Glomerular endothelial cell (primary cell): ENCODE measurements at places on chromosomes 7 and 10.

DNA sequence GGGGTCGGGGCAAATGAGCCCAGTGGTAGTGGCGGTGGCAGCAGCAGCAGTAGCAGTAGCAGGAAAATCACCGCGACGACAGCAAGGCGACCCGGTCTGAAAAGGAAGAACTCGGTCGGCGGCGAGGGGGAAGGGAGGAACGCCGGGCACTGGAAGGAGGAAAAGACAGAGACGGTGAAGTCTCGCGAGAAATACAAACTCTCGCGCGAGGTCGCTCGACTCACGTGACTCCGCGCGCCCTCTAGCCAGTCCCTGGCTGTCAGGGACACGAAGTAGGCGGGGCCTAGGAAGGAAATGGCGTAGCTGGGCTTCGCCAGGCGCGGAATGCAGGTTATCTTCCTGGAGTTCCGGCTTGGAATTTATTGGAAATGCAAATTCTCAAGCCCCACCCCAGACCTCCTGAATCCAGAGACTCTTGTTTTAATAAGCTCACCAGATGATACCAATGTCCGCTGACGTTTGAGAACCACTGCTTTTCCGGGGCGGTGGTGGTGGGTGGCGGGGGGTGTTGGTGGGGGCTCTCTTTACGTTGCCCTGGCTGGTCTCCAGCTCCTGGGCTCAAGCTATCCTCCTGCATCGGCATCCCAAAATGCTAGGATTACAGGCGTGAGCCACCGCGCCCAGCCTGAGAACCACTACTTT lies at the start of gene SMNDC1:
TSS of gene SMNDC1 (minus strand) at position 141 of the 642 bp plus-strand sequence. CDS start 1,333 bp downstream, outside the sequence.
- DNase-seq = peak; percentile 96

DNA sequence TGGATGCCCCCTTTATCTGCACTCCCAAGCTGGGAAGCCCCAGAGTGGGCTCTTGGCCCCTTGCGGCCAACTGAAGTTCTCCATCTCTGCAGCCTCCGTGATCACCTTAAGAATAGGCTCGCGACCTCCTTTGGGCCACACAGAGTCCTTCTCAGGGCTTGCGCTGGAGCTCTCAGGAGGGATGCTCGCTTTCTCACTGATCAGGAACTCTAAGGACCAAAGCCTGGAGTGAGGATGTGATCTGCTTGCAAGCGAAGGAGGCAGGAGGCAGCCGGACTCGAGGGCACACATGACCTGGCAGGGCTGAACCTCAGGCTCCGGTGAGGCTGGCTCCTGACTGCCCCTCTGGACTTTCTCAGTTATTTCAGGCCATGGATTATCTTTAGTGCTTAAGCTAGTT lies 192.1 kb upstream of the MKI67 start:
- no peak for DNase-seq

GRCh38 chr7:2698581-2699288 lies 10.7 kb downstream of the AMZ1 start:
- no peak for DNase-seq

- DNase-seq = no peak
Observed at GRCh38 chr10:75651417-75651816, 220.0 kb downstream of the LRMDA start.

DNA sequence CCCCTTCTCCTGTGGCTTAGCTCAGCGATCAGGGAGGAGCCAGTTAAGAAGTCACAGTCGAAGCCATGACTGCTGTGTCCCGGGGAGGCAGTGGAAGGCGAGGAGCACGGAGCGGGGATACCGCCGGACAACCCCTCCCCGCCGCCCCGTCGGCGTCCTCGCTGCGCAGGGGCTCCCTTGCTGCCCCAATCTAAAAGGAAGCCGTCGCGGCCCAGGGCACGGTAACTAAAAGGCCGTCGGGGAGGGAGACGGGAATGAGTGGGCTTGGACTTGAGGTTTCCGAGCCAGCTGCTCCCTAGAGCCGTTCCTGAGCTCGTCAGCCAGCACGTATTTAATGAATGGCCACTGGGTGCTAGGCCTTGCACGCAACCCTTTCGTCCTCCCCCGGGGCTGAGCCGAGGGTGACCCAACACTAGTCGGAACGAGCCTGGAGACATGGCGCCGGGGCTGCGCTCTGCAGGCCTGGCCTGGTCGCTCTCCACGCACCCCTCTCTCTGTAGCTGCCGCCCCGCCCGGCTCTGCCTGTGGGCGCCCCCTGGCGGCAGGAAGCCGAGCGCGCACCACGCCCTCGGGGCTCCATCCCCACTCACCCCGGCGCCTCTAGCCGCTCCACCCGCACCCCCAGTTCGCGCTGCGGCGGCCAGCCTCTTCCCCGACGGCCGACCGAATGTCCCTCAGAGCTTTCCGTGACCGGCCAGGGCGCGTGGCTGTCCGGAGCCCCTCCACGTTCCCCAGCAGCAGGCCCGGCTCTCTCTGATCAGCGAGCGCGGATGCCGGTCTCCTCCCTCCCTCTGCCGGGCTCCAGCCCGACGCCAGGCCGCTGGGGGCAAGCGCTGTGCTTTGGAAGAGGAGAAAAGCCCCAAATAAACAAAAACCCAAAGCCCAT lies 29.3 kb upstream of the KCNK18 start:
- DNase-seq = no peak

DNA sequence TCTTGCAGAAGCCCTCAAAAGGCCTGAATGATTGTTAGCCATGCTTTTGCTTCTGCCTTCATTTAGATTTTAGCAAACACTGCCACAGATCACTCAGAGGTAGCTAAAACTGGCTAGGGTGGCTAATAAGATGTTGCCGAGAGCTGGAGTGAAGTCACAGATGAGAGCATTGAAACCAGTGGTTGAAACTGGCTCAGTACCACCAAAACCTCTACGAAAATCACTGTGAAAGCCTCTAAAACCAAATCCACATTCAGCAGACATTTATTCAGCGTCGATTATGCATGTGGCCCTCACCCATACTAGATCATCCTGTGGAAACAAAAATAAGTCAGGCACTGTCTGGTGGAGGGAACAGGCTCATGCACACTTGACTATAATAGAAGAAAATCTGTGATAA lies 50.8 kb downstream of the PIK3CG start:
- no peak for DNase-seq

DNA sequence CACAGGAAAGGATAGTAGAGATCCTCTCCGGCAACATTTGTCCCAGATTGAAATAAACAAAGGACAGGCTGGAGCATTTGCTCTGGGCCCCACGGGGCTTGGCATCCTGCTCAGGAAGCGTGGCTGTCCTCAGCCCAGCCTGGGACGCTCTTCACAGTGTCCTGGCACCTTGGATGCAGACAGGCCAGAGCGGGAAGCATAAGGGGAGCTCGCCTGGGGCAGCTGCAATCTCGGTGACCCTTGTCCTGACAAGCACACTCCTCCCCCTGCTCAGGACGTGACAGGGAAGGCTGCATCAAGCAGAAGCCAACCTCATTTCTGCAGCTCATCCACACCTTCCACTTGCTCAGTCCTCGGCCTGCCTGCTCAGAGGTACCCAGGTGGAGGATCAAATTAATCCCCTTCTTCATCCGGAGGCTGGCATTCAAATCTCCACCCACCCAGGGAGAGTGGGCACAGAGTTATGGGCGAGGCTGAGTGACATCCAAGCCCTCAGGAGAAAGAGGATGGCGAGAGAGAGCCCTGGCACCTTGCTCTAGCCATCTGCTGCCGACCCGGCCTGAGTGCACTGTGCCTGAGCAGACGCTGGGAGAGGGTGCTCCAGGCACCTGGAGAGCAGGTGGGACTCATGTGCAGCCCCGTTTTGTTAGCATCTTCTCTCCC lies 47.6 kb downstream of the ABRAXAS2 start:
- DNase-seq = no peak

- DNase-seq = no peak
Observed at GRCh38 chr10:116241642-116242410, 31.2 kb downstream of the GFRA1 start.

GRCh38 chr10:133532871-133533270 lies 5.7 kb downstream of the CYP2E1 start:
- DNase-seq = no peak

DNA sequence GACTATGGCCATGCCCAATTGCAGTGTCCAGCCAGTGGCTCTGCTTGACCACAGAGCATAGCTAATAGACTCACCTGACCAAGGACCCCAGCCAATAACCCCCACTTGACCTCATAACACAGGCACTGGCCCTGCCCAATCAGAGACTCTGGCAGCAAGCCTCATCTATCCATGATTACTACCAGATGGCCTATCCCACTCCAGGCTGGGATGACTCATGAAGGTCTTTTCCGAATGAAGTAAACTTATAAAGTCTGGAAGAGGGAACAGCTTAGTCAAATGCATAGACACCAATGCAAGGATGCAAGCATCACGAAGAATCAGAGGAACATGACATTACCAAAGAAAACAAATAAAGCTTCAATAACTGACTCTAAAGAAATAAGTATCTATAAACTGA lies 141.4 kb downstream of the TMEM168 start:
- no peak for DNase-seq

DNA sequence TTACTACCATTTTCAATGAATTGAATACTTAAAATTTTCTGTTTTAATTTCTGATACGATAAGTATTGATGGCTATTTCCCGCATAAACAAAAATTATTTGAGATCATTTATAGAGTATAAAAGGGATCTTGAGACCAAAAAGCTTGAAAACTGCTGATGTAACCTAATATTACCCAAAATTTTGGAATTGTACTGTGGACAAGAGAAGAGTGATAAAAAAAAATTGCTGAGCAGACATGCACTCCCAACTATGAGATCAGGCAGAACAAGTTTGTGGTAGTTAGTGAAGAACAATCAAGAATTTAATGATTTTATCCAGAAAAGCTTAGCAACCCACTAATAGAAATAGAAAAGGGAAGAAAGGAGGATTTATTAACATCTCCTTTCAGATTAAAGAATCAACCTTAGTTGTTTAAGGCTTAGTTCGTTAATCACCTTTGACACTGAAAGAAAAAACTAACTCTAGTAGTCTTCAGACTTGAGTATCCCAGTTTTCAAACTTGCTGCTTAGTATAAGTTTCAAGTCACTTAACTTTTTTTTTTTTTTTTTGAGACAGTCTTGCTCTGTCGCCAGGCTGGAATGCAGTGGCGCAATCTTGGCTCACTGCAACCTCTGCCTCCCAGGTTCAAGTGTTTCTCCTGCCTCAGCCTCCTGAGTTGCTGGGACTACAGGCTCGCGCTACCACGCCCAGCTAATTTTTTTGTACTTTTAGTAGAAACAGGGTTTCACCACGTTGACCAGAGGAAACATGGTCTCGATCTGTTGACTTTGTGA lies 50.6 kb upstream of the ZC3HAV1 start:
- DNase-seq = no peak

- DNase-seq = no peak
Observed at GRCh38 chr10:8331387-8331786, 276.9 kb downstream of the GATA3 start.

GRCh38 chr10:88293073-88293472 lies 290.0 kb downstream of the RNLS start:
- peak; percentile 16 for DNase-seq

GRCh38 chr10:93493162-93493561 lies 3.2 kb upstream of the CEP55 start:
- DNase-seq = no peak

- no peak for DNase-seq
Observed at GRCh38 chr7:23544913-23545354, 13.2 kb upstream of the TRA2A start.

- DNase-seq = no peak
Observed at GRCh38 chr10:126889421-126889820, 15.8 kb upstream of the DOCK1 start.

DNA sequence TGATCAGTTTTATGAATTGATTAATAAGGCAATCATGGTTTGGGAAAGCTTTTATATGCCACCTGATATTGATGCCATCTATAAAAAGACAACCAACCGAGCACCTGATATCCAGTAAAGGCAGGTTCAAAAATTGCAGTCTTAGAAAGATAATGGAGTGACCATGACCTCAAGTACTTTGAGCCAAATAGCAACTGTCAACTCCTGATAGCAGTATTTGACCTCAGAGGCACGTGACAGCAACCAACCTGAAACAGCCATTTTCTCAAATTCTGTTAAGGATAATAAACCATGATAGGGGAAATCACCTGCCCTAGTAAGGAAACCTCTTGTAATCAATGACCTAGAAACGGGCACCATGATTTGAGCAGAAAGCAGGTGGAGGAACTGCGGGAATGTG lies 77.1 kb upstream of the NFE2L3 start:
- DNase-seq = no peak

DNA sequence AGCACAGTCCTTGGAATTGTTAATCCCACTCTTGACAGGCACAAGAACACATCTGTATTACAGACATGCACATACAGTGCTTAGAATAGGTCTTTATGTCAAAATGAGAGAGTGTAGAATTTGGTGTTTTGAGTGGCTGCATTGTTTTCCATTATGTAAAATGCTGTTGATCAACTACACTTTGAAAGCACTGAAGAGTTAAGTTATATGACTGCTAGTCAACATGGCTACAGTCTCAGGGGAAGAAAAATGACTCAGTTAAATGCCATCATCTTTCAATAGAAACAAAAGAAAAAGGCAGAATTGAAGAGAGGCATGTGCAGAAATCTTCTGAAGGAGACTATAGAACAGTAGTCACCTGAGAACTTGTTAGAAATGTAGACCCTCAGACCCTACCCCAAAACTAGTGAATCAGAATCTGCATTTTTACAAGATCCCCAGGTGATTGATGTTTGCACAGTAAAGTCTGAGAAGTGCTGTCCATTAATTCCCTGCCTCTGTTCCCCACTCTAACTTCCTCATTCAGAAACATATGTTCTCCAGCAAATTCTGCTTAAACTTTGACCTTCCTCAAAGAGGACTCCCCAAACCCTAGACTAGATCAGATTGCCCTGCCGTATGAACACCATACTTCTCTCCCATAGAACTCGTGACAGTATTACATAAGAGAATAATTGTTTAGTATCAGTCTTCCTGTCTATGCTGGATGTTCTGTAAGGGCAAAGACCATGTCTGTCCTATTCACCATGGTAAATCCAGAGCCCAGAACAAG lies 16.0 kb downstream of the SND1 start:
- no peak for DNase-seq

DNA sequence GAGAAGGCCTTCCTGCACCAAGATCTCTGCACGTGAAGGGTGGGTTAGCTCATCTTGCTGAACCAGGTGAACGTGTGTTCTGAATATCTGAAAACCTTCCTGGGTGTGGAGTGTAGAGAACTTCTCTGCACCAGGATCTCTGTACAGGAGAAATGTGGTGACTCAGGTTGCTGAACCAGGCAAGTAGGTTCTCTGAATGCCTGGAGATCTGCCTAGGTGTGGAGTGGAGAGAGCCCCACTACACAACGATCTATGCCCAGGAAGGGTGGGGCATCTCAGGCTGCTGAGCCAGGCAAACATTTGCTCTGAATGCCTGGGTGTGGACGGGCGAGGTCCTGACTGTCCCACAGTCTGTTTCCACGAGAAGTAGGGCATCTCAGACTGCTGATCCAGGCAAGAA lies 1002.3 kb upstream of the KCND2 start:
- no peak for DNase-seq

DNA sequence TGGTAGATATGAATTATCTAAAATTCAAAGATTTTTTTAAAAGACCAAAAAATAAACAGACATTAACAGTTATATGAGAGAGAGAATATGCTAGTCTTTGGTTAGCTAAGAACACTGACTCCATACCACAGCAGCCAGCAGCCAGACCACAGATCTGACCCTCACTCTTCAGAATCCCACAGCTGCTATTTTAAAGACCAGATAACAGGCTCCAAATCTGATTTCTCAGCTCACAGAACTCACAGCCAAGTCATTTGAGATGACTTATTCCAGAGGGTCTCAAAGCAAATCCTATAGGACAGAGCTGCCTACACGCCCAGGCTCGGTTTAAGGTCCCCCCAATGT lies 20.4 kb downstream of the NUDCD3 start:
- no peak for DNase-seq

GRCh38 chr7:94429153-94429552 lies 34.5 kb downstream of the COL1A2 start:
- no peak for DNase-seq
